ENCODE measurements at places on chromosomes 13 and 19.

GRCh38 chr13:105990256-105990958, 545.1 kb downstream of the EFNB2 start:
- DNase-seq: no peak

GRCh38 chr13:22256111-22256639, 585.3 kb downstream of the FGF9 start:
- DNase-seq: no peak

- peak; percentile 19 for DNase-seq
Measured at GRCh38 chr19:4870025-4870700, 2.7 kb upstream of the PLIN3 start.

DNA sequence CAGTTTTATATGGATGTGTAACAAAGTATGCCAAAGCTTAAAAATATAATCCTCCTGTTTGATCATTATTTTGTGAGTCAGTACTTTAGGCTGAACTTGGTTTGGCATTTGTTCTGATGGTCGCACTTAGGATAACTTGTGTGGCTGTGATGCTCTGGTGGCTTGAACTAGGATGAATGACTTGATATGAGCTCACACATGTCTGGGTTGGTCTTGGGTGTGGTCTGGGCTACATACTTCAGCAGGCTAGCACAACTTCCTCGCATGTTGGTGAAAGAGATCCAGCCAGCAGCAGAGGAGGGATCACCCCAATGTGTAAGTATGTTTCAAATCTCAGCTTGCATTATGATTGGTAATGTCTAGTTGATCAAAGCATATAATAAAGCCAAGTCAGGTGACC, 969.1 kb upstream of the PCDH9 start:
- DNase-seq: no peak

DNA sequence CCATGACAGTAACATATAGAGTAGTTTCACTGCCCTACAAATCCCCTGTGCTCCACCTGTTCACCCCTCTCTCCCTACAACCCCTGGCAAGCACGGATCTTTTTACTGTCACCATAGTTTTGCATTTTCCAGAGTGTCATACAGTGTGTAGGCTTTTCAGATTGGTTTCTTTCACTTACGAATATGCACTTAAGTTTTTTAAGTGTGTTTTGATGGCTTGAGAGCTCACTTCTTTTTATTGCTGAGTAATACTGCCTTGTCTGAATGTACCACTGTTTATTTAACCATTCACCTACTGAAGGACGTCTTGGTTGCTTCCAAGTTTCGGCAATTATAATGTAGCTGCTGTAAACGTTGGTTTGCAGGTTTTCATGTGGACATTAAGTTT, 175.1 kb downstream of the ITGBL1 start:
- no peak for DNase-seq

DNA sequence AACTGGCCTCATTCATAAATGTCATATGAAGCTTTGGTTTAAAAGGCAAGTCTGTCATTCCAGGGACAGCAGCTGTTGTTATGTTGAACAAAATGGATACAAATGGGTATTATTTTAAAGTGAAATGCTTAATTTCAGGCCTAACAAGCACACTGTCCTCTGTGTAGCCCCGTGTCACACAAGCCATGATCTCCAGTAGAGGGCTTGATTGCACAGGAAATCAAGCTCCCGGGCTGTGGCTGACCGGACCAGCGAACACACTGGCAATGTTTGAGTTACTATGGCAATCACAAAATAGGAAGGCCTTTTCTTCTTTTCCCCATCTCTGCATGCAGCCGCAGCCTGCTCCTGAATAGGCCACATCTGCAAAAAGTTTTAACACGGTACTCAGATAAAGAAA, 64.0 kb upstream of the GSX1 start:
- DNase-seq: peak; percentile 5

DNA sequence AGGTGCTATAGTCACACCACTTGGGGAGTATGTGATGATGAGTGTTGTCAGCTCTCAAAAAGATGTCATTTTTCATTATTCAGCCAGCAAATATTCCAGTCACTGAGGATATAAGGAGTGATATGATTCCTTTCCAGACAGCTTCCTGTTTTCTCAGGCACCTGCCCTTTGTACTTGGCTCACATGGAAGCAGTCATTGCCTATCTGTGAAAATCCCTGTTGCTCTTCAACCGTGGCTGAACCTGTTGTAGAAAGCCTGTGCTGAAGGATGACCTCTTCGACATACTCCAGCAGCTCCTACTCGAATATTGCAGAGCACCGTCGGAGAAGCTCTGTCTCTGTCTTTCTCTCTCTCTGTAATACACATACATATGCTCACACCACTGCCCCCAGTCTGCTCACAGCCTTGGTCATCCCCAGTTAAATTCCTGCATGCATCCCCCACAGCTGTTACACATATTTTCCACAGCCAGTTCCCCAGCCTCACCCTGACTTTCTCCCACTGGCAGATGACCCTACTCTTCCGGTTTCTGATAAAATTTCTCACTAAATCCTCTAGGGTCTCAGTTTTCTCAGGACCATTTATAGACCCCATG, 204.2 kb upstream of the ARGLU1 start:
- DNase-seq: no peak

DNA sequence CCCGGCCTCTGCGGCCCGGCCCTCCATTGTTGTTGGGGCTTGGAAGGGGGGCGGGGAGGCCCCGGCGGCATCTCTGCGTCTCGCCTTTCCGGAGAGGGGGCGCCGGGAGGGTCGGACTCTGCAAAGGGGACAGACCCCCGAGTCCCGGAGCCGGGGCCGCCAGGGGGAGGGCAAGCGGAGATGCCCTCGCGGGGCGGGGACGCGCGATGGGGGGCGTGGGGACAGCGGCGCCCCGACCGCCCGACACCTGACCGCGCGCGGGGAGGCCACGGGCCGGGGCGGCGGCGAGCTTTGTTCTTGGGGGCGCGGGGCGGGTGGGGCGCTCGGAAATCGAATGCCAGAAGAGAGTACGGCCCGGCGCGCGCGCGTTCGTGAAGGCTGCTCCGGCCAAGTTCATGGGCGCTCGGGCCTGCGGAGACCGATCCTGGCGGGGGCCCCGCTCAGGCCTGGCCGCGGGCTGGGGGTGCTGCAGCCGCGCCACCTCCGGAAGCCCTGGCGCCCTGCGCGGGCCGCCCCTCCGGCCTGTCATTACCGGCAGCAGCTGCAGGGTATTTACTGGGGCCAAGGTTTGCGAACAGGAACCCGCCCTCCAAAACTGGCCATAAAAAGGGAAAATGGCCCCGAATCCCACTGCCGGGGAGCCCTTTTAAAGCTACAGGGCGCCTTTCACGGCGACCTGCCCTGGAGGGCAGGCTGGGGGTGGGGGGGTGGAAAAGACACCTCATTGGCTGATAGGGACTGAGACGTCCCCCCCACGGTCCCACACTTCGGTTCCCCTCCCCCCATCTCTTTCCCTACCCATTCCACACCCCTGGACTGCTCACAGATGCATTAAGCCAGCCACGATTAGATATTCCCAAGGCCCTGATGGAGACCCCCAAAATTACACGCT, 11.1 kb upstream of the NANOS3 start:
- DNase-seq: peak; percentile 56

- DNase-seq: no peak
Measured at GRCh38 chr19:12785431-12786031, 5.8 kb upstream of the JUNB start.

DNA sequence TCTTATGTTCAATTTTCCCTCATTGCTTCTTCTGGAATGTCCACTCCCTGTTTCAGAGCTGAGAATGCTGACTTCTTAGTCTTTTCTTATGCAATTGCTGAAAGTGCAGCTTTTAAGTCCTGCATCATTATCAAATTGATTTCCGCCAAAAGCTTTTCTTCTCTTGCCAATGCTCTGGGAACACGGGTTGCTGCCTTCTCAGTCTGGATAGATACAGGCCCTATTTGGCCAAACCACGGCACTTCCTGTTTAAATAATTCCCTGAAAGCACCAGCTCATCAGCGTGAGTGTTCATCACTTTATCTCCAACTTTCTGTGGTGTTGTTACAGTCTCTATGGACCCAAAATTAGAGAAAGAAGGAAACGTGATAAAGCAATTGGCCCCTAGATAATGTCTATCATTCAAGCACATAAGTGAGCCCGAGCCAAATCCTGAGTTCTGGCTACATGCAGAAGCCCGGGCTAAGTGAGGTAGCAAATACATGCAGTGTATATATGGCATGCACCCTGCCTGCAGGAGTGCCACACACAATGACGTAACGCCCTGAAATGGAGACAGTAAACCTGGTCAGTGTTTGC, 85.7 kb downstream of the CYSLTR2 start:
- DNase-seq: no peak

DNA sequence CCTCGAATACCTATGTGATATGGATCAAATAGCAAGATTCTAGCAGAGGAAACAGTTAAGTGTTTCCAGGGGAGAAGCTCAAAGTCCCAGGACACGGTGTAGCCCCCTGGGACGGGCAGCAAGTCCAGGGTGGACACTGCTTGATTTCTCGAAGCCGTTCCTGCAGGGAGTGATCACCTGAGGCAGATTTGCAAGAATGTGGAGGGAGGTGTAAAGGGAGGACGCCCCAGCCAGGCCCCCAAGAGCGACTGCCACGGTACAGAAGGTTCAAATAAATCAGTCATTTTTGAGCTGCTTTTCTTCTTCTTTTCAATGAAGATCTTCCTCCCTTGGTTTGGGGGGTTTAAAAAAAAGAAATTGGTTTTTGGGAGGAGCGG, 41.4 kb downstream of the KLF2 start:
- no peak for DNase-seq

DNA sequence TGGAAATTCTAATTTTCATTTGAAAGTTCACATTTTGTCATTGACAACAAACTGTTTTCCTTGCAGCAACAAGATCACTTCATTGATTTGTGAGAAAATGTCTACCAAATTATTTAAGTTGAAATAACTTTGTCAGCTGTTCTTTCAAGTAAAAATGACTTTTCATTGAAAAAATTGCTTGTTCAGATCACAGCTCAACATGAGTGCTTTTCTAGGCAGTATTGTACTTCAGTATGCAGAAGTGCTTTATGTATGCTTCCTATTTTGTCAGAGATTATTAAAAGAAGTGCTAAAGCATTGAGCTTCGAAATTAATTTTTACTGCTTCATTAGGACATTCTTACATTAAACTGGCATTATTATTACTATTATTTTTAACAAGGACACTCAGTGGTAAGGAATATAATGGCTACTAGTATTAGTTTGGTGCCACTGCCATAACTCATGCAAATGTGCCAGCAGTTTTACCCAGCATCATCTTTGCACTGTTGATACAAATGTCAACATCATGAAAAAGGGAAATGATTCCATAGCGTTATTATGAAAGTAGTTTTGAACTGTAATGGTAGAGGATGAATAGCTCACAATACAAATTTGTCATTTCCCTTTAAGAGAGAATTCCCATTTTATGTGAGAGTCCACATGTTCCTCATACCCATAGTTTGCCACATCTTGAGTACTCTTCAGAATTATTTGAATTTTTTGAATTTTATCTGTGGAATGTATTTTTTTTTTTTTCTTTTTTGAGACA, 2.6 kb downstream of the BRCA2 start:
- DNase-seq: no peak

- DNase-seq: peak; percentile 87
Measured at GRCh38 chr13:49585220-49586157, at the start of gene RCBTB1. Gene RCBTB1 (minus strand): TSS chr13:49585558. CDS start chr13:49567279, 18,279 bp downstream.

DNA sequence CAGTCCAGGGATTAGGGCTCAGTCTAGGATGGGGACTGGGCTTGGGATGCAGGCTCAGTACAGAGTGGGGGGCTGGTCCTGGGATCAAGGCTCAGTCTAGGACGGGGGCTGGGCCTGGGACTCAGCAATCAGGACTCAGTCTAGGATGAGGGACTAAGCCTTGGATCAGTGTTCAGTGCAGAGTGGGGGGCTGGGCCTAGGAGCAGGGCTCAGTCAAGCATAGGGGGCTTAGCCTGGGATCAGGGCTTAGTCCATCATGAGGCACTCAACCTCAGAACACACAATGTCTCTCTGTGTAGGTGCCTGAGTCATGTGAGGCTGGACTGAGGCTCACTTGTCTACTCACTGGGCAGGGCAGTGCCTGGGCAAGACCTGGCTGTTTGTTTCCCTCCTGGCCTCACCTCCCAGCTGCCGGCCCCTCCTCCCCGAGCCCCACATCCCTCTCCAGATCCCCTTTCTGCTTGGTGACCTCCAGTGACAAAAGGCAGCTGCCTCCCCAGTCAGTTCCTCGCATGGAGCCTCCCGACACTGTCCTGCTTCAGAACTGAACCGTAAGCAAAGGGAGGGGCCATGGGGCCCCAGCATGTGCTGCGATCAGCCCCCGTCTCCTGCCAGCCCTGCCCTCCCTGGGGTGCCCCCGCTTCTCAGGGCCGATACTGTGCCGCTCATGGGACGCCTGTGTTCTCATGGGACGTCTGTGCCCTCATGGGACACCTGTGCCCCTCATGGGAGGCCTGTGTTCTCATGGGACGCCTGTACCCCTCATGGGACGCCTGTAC, 6.5 kb upstream of the S1PR4 start:
- DNase-seq: no peak

- peak; percentile 87 for DNase-seq
Measured at GRCh38 chr19:46487802-46488445, 7.7 kb downstream of the PNMA8B start.

DNA sequence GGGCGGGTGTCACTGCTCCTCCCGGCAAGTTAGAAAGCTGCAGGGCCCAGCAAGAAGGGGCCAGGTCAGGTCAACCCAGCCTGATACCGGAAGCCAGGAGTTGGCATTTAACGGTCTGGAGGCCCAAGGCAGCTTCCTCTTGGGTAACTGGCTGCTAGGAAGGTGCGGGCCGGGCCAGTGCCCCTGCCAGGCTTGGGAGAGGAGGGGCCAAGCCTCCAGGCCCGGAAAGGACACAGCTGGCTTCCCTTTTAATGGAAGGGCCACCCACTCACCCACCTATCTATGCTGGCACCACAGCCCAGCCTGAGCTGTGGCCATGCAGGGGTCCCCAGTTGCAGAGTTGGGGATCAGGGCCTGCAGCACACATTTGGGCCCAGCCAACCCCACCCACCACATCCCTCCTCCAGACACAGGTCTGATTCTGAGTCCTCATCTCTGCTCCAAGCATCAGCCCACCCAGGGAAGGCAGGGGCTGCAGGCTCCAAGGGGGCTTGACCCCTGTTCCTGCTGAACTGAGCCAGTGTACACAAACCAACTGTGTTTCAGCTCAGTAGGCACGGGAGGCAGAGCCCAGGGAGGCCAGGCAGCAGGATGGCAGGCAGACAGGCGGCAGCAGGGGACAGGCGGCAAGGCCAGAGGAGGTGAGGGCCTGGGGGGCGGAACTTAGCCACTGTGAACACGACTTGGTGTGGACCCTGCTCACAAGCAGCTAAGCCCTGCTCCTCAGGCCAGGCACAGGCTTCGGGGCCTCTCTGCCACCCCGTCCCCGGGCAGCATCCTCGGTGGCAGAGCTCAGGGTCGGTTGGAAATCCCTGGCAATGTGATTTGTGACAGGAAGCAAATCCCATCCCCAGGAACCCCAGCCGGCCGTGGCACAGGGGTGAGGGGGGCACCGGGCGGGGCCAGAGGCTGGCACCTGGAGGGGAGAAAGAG, 40.8 kb downstream of the ZSWIM4 start:
- DNase-seq: no peak

DNA sequence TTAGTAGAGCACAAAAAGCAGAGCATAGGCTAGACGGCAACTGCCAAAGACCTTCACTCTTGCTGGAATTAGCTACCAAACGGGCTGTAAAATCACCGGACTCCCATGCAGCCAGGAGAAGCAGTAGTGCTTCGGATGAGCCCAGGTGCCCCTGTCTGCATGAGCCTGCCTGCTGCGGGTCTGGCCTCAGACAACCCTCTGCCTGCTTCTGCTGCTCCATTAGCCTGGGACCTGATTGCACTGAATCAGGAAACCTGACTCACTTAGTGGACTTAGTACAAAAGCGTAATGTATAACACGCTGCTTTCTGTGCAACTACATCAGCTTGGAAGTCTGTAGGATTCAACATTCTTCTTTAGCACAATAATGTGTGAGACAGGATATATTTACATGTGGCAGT, 170.0 kb downstream of the LMO7 start:
- no peak for DNase-seq

All from NCI-H82 (cell line).